Activated naive CD4-positive, alpha-beta T cell (primary cell): ENCODE measurements at places on chromosomes 7 and 10.

DNA sequence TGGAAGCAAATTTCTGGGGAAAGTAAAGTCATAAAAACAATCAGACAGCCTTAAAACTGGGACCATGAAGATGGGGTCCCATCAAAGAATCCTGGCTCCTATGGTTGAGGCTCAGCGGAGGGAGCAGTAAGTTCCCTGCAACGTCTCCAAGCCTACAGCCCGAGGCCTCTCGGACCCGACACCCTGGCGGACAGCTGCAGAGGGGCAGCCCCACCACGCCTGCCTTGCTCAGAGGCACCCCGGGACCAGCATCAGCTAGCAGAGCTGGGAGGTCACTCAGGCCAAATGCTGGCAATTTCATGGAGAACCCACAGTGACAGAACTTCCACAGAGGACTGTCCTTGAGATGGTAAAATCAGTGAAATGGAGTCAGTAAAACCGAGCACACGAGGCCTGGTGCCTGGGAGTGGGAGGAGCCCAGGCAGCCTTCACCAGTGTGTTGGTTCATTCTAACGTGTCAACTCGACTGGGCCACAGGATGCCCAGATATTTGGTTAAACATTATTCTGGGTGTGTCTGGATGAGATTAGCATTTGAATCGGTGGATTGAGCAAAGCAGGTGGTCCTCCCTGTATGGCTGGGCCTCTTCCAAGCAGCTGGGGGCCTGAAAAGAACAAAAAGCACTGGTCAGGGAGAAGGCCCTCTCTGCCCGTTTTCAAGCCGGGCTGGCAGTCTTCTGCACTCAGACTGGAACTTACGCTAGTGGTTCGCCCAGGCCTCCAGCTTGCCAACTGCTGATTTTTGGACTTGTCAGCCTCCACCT, 96.2 kb upstream of the INSIG1 start:
- no peak for DNase-seq

DNA sequence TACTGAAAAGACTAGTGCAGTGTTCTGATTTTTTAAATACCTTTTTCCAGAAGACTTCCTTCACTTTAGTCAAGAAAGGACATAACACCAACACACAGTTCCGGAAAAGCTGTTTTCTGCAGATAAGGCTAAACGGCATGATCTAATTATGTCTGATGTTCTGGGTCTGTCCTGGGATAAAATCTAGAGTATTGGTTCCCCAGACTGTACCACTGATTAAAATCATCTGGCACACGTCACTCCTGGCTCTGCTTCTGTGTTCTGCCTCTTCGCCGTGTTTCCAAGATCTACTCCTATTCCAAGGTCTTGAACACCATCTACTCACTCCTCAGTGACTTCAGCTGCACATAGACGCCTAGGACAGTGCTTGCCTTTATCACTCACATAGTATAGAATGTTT, 100.8 kb upstream of the SFMBT2 start:
- DNase-seq, result no peak

- no peak for DNase-seq
Measured at GRCh38 chr7:20793694-20794394, 7.2 kb upstream of the SP8 start.

DNA sequence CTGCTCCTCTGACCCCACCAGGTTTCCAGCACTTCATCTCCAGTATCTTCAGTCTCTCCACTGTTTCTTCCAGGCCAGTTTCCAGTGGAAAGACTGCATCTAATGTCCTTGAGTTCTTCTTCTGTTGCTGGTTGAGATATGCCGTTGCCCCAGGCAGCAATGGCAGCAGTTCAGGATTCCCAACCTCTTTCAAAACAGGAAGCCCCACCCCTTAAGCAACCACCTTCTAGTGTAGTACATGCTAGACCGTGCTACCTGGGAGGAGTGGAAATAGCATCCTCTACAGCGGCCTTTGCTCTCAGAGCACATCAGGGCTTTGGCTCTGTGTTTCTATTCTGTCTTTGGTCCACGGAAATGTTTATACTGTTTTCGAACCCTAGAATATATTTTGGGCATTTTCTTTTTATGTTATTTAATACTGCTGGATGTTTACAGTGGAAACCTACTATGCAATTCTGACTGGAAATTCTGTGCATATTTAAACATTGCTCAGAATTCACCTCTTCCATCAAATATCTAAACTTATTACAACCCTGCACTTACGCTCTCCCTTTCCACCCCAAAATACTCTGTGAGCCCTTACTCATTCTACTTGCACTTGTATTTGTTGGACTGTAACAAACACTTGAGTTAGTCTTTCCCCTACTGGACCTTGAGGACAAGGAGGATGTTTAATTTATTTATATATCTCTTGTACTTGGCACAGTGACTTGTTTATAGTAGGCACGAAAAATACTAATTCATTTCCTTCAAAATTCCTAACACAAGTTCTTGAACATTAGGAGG, 8.5 kb upstream of the BPGM start:
- DNase-seq, result no peak

- no peak for DNase-seq
Measured at GRCh38 chr7:27510541-27510940, 152.1 kb downstream of the HIBADH start.

DNA sequence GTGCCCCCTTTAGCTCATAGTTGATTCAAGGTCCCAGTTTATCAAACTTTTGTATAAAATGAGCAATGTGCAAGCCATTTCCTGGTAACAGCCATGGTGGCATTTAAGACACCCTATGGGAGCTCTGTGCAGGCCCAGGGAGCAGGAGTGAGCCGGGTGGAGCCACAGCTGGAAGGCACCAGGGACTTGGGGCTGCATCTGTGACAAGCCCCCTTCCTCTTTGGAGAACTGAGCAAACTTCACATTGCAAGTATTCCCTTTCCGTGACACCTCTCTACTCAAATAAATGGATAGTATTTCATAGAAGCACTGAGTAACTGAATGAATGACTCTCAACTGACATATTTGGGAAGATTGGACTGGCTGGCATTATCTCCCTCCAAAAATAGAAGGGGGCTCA, 558.7 kb upstream of the FOXK1 start:
- DNase-seq, result no peak

DNA sequence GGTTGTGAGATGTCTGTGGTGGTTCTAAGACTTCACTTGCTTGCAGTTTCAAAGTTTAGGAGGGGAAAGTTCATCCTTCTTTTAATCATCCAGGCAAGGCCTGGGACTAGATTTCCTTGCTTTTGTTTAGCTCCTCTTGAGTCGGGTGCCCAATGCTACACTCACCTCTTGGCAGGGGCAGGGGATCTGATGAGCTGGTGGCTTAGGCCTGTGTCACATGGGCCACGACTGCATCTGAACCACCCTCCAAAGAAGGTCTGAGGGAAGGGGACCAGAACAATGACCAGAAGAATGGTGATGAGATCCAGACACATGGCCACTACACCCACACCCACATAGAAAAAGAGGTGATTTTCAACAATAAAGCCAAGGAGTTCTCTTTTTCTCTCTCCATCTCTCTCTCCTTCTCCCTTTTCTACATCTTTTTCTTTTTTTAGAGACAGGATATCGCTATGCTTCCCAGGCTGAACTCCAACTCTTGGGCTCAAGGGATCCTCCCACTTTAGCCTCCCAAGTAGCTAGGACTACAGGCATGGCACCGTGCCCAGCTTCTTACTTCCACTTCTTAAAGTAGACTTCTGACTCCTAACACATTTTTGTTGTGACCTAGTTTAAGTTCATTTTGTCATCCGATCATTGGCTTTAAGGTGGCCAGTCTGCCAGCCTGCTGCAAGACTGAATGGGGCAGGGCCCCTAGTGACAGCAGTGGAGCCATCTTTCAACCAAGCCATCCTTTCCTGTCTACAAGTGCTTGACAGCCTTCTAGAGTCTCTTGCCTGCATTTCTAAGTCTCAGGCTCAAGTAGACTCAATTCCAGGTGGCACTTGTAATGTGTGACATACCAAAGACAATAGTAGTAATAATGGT, 350.9 kb downstream of the RNLS start:
- no peak for DNase-seq

GRCh38 chr10:130770018-130770630, 541.4 kb downstream of the TCERG1L start:
- no peak for DNase-seq

DNA sequence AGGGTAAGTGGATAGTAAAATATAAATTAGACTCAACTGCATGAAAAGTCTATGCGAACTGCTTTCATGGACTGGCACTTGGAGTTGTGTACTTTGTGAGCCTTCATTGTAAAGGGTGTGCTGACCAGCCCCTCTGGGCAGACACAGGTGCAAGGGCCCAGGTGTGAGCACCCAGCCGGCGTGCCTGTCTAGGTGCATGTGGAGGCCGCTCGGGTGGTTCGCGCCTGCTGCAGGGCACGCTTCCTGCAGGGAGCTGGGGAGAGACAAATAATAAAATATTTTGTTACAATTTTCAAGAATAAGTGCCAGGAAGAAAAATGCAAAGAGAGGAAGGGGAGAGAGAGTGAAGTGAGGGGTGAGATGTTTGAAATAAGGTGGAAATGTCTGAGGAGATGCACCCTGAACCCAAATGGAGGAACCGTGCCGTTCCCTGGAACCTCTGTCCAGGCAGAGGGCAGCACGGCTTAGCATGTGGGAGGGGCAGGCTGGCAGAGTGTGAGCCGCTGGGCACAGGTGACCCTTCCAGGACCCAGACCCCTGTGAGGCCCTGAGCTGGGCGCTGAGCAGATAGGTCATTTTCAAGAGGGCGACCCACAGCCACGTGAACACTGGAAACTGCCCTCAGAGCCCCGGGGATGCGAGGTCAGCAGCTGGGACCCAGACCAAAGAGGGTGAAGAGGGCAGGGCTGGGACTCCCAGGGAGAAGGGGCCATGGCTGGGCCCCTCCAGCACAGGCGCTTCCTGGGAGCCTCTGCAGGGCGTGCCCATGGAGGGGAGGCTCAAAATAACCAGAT, 28.7 kb downstream of the RNF32 start:
- no peak for DNase-seq

- no peak for DNase-seq
Measured at GRCh38 chr7:22541789-22542188, 41.8 kb upstream of the STEAP1B start.

GRCh38 chr10:43197834-43198681, 59.8 kb downstream of the CSGALNACT2 start:
- no peak for DNase-seq

DNA sequence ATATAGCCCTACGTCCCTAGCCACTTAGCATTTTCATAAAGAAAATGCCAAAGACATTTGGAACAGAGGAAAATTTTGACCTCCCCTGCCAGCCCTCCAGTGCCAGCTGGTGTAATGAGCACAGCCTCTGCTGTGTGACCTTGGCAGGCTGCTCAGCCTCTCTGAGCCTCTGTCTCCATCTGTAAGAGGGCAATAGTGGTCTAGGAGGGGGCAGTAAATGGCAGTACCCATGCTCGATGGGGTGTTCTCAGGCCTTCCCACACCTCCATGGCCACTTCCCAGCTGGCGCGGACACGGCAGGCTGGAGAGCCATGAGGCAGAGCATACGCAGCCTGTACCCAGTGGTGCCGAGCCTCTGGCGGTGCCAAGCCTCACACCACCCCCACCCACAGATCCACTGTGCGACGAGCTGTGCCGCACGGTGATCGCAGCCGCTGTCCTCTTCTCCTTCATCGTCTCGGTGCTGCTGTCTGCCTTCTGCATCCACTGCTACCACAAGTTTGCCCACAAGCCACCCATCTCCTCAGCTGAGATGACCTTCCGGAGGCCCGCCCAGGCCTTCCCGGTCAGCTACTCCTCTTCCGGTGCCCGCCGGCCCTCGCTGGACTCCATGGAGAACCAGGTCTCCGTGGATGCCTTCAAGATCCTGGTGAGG, 24.0 kb upstream of the CSGALNACT2 start:
- no peak for DNase-seq
